Activated CD4-positive, alpha-beta T cell treated with anti-CD3 and anti-CD28 coated beads, Interleukin-2, Interleukin-4, amounts not matched to agents 100 ng/mL and 50 ng/mL, durations not matched to agents 16 hours and 8 hours (primary cell): ENCODE measurements at places on chromosomes 12 and 14.

DNA sequence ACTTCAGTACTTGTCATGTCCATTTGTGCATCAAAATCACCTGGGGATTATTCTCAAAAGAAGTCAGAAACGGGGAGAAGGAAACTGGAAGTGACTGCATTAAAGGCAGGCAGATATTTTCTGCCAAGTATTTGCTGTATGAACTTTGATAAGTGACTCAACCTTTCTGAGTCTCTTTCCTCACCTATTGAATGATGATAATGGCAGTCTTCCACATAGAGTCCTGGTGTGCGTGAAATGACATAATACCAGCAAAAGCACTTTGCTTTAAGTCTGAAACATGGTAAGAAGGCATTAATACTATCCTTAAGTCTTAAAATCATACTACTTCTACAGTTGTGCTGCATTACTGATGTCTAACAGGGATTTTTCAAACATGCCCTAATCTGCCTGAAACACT is 278.5 kb downstream of the ADAMTS20 start:
- no peak for DNase-seq

GRCh38 chr12:112826011-112826410 is 34.5 kb downstream of the RPH3A start:
- no peak for DNase-seq

GRCh38 chr14:74620923-74621322 is 8.9 kb upstream of the LTBP2 start:
- no peak for DNase-seq

GRCh38 chr12:6092784-6093722 is 31.4 kb downstream of the VWF start:
- DNase-seq, result no peak

DNA sequence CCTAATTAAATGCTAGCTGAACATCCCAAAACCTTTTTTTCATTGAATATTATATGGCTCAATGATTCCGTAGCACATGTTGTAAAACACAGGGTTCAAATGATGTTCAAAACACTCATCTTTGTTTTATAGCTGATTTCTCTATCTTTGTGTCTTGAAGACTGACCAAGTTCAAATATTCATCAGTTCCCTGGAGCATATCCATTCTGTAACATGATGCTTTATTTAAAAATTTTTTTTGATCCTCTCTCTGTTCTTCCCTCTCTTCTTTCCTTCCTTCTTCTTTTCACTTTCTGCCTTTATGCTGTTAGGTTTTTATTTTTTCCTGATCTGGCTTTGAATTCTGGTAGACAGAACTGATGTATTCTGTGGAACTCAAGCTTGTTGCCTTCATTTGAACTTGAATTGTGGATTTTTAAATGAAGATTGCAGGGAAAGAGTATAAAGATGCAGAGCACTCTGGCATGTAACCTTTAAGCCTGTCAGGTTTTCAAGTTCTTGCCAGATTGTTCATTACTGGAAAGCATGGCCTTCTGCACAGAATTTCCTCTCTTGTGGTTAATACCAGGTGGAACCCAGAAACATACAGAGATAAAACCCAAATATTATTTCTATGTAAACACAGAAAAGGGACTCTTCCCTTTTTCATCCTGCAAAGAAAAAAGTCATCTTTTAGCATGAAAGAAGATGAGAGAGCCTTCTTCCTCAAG is 39.5 kb downstream of the PROX2 start:
- DNase-seq, result no peak

DNA sequence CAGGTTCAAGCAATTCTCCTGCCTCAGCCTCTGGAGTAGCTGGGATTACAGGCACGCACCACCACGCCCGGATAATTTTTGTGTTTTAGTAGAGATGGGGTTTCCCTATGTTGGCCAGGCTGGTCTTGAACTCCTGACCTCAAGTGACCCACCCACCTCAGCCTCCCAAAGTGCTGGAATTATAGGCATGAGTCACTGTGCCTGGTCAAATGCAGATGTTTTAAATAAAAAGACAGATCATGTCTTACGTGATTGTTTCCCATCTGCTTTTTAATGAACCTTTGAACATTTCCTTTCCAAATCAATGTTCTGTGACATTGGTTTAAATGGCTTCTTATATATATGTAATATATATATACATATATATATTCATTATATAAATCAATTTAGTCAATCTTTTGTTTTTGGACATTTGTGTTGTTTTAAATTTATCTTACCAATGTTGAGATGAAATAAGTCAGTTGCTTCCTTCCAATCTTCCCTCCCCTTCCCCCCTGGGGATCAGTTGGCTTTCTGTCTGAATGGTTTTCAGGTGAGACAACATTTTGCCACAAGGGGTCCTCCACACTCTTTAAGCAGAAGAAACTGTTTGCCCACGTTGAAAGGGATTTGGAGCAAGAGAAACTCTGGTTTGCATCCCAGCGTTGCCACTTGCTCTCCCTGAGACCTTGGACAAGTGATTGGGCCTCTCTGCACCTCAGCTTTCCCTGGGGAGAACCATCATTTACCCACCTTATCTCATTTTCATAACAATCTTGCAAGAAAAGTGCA is 47.6 kb upstream of the RBM19 start:
- no peak for DNase-seq

DNA sequence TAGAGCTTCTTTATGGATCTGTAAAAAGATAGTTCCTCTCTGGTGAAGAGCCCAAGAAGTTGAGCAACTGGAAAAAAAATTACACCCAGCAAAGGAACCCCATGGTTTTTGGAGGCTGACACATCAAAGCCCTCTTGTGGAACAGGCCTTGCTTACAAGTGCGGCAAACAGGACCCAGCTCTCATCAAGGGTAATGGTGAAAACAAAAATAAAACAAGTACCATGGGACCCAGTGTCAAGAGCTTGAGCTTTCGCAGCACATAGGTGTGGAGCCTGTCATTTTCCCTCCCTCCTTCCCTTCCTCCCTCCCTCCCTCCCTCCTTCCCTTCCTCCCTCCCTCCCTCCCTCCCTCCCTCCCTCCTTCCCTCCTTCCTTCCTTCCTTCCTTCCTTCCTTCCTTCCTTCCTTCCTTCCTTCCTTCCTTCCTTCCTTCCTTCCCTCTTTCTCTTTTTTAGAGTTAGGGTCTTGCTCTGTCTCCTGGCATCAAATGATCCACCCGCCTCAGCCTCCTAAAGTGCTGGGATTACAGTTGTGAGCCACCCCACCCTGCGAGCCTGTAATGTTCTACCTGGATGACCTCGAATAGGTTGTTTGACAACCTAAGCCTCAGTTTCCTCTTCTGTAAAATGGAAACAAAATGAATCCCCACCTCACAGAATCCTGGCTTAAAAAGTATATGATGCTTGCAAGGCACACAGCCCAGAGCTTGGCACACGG is 114.3 kb upstream of the RPH3A start:
- DNase-seq, result no peak

DNA sequence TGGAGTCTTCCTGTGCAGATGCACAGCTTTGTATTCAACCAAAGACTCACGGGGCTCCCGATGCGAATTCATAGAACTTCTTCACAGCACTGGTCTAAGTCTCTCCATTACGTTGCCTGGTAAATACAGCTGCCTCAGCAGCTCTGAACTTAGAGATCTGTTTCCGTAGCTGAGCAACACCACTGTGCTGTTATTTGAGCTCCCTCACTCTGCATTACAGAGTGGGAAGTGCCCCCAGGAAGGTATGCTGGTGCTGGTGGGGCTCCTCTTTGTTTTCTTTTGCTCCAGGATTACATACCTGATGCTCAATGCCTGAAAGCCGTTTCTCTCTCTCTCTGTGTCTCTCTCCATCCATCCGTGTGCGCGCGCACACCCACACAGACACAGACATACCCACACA is 227.5 kb upstream of the RMST start:
- DNase-seq, result no peak

DNA sequence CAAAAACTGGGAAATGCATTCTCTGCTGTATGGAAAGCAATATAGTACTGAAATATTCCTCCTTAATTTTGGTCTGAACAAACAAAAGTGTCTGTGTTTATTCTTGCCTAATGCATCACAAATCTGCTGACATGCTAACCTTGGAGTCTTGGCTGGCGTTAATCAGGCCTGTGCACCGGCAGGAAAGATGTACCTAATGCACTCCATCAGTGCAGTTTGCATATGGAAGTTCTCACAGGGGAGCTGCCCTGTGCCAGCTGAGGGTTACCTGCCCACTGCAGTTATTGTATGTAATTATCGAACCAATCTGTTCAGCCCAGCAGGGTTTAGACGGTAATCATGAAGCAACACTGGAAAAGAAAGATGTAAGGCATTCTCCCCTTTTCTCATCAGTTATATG is 76.9 kb downstream of the VRK1 start:
- no peak for DNase-seq

DNA sequence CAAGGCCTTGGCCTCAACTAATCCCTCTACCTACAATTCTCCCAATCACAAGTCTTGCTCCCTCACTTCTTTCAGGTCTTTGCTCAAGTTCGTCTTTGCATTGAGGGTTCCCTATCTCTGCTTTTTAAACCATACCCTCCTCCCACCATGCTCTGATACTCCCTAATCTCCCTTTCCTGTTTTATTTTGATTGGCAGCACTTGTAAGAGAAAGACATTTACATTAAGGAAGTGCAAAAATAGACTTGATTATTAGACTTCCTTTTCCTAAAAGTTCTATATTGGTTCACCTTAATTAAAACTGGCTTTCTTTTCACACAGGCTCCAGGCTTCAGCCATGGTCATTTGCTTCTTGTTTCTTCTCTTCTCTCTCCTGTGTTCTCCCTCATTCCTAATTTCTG is 18.3 kb upstream of the WIF1 start:
- no peak for DNase-seq

DNA sequence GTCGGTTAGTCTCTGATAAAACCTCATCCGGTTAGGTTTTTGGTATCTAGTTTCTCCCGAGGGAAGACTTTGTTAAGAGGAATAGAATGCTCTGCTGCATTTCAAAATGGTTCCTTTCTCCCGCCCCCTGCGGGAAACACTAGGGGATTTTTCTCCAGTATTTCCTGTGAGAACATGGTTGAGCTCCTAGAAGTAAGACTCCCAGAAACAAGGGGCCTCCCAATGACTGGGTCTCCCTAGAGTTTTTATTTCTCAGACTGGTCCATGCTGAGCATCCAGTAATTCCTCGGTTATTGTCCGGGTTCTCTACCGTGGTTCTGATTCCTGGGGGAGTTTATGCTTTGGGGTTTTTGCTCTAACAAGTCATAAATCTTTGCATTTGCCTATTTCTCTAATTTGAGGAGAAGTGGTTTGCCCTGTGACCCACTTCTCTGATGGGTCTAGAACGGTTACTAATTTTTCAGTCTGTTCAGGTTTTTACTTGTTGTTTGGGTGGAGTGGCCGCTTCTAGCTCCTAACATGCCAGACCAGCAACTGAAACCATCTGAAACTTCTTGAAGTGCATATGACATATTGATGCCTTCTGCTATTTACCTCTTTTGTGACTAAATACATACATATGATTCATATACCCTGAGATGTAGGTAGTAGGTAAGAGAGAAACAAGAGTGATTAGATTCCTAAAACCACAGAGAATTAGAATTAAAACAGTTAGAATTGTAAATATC is 25.1 kb downstream of the TESPA1 start:
- DNase-seq, result no peak

- DNase-seq, result no peak
Measured at GRCh38 chr12:113347892-113348291, 10.5 kb upstream of the PLBD2 start.

DNA sequence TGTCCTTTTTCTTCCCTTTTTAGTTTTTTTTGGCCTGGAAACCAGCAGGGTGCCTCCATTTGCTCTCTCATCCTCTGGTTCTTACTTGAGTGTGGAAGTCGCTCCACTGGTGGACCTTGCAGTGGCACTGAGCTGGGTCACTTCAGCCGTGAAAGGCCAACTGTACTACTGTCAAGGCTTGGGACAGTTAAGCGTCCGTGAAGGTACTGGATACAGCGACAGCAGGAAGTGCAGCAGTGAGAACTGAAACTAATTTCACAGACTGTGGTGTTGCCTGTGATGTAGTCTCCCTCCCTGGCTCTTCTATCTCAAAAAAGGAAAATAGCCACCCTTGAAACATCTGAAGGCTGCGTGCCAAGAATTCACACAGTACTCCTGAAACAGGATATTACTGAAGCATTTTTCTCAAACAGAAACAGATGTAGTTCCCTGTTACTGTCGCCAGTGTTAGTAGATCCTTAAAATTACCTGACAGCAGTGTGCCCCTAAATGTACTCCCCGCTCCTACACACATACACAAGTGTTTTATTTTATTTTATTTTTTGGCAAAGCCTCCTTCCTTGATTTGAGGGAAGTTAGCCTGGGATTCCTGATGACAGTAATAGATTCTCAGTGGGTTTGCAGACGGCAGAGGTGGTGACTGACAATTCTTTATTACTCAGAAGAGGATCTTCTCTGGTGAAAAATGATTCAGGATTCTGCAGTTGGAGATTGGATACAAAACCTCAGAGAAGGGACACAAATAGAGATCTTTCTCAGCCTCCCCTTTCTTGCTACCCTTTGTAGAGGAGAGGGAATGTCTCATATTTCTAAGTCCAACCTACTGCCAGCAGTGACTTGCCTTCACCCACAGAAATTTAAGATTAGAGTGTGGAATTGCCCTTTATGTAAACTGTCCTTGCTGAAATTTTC is 4.4 kb downstream of the SUSD6 start:
- DNase-seq, result peak; percentile 77

- no peak for DNase-seq
Measured at GRCh38 chr12:99910342-99910741, 74.4 kb downstream of the ANKS1B start.

DNA sequence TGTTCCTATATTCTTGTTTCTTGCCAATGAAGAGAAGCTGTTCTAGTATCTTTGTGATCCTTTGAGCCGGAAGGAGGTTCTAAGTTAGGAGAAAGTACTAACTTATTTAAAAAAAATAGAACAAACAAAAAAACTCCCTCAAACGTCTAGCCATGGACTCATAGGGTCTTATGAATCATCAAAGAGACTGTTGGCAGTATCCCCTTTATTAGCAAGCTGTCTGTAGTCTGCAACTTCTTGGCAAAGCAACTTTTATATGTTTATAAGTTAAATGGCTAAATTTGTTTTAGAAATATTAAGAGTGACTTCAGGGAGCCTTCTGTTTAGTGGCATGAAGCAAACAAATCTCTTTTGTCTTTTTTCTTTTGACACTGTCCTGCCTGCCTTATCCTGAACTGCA is 291.9 kb downstream of the FUT8 start:
- peak; percentile 14 for DNase-seq

- no peak for DNase-seq
Measured at GRCh38 chr12:88435334-88436076, 144.8 kb downstream of the KITLG start.

DNA sequence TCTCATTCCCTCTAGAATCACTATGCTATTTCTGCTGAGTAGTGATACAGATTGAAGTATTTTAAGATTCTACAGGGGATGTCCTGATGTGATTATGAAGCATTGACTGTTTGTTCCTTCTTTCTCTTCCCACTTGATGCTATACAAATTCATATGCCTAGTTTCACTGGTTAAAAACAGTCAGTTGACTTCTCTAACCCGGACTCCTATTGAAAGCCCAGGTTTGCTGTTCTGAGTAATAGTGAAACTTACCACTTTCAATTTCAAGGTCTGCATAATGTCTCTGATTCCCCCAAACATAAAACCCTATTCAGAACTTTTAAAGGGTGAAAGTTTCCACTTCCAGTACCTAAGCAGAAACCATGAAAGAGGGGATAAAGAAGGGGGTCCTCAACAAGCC is 117.7 kb upstream of the RPL10L start:
- DNase-seq, result peak; percentile 48
